ENCODE measurements at places on chromosomes 6 and 20.

GRCh38 chr6:50198245-50198644 is 148.5 kb upstream of the DEFB112 start:
- DNase-seq = no peak

DNA sequence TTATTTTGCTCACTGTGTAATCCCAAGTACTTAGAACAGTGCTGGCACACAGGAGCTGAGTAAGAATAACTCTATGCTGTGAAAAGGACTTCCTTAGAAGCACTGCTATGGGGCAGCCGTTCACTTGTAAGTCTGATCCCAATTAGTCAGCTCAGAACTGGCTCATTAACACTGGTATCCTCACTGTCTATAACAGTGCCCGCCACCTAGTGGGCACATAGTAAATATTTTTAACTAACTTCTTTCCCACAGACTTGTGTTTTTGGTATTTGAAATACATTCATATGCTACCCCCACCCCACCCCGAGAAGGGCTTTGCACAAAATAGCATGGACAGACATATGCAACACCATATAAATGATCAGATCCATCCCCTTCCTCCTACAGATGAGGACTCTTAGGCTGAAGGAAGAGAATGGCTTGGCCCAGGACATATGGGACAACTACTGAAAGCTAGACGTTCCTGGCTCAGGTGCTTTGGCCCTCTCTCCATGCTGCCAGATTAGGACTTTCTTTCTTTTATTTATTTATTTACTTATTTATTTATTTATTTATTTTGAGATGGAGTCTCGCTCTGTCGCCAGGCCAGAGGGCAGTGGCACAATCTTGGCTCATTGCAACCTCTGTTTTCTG is 47.1 kb downstream of the DST start:
- no peak for DNase-seq

DNA sequence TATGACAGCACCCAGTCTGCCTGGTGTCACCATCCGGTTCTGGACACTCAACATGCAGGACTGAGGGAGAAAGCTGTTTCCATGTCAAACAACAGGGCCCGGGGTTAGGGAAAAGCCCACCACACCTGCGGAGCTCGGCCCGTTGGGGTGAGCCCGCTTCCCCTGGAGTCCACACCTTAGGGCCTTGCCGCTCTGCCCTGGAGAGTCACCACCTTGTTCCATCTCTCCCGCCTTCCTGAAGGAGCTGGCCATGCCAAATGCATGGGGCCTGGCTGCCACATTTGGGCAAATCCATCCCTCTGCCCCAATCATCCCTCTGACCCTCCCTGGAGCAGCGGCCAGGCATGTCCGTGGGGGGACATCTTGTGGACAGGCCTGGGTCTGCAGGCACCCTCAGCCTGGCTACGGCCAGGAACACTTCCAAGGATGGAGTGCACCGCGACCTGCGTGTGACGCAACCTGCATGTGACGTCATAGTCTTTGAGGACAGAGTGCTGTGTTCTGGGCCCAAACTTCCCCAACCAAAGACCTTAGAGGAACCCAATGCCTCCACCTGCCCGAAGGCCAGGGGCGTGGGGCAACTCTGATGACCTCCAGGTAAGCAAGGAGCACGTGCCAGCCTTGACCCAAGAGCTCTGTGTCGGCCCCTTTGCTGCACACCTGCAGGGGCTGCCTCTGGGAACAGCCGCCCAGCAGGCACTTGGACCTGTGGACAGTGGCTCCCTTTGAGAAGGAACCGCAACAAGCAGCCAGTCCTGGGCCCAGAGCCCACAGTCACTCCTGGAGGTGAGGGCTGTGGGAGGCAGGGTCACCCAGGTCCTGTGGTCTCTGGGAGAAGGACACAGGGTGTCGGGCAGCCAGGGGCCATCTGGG is 1.7 kb downstream of the CABLES2 start:
- no peak for DNase-seq

DNA sequence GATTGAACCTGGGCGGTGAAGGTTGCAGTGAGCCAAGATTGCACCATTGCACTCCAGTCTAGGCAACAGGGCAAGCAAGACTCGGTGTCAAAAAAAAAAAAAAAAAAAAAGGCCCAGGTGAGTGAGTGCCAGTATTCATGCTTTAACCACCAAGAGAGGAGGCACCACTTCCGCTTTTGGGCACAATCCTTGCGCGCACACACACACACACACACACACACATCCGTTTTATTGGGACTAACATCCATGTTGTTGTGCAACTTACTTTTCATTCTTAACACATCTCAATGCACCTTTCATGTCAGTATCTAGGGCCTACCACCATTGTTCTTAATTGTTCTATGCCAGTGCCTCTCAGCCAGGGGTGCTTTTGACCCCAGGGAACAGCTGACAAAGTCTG is 263.0 kb downstream of the CDC5L start:
- DNase-seq = no peak
